ENCODE measurements at places on chromosomes 2 and 18. TPM values are rescaled to one million over a fixed set of nuclear protein-coding genes. Genes with fewer than 3 reads are reported as not detected.

DNA sequence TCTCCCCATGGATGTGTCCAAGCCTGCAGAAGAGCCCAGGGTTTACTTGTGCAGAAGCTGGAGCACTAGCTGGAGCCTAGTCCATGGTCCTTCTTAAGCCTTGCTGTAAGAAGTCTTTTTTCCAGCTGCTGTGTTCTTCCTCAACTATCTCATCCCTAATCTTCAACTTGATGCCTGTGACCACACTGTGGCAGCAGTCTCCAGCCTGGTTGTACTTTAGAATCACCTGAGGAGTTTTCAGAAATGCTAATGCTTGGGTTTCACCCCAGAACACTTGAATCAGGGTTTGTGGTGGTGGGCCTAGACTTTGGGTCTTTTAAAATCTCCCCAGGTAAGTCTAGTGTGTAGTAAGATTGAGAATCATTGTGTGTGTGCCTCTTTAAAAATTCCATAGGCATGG is 173.6 kb downstream of the ADCYAP1 start:
- no peak for DNase-seq

GRCh38 chr2:46210063-46210462 is 87.1 kb upstream of the EPAS1 start:
- DNase-seq: no peak

GRCh38 chr2:108316461-108317258 is 28.0 kb downstream of the SULT1C2 start:
- DNase-seq: peak; percentile 34

DNA sequence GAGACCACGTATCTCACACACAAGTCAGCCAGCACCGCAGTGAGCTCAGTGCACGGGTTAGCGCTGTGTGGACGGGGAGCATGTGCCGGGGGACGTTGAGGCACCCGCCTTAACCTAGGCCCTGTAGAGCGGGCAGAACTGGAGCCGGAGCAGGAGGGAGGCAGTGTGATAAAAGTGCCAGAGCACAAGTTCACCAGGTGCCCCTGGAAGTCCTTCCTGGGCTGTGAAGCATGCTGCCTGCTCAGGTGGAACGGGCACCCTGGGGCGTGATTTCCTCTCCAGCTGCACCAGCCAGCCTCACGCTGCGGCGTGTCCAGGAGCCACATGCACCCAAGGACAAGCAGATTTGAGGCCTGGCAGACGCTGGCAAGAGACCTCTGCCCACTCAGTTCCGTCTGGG is 50.3 kb downstream of the ITGB1BP1 start:
- DNase-seq: no peak

The NAT8 gene
- not detected for total RNA-seq

The ARHGAP15 gene
- 2.2 TPM for total RNA-seq

The STAT4 gene
- 23.0 TPM for total RNA-seq

The GPR55 gene
- total RNA-seq: 10.9 TPM

The SERPINB10 gene
- not detected for total RNA-seq

Data from testis (tissue), 5 donors.